ENCODE measurements at places on chromosomes 16 and 17. TPM values are rescaled to one million over a fixed set of nuclear protein-coding genes. Genes with fewer than 3 reads are reported as not detected.

RAMP2 gene
- total RNA-seq, result not detected

AOC2 gene
- total RNA-seq, result 2.6 TPM

NHERF2 gene
- total RNA-seq, result 3.7 TPM

EVPLL gene
- 0.14 TPM for total RNA-seq

GRCh38 chr16:57564571-57565270 is 22.3 kb downstream of the ADGRG5 start:
- DNase-seq, result no peak

DNA sequence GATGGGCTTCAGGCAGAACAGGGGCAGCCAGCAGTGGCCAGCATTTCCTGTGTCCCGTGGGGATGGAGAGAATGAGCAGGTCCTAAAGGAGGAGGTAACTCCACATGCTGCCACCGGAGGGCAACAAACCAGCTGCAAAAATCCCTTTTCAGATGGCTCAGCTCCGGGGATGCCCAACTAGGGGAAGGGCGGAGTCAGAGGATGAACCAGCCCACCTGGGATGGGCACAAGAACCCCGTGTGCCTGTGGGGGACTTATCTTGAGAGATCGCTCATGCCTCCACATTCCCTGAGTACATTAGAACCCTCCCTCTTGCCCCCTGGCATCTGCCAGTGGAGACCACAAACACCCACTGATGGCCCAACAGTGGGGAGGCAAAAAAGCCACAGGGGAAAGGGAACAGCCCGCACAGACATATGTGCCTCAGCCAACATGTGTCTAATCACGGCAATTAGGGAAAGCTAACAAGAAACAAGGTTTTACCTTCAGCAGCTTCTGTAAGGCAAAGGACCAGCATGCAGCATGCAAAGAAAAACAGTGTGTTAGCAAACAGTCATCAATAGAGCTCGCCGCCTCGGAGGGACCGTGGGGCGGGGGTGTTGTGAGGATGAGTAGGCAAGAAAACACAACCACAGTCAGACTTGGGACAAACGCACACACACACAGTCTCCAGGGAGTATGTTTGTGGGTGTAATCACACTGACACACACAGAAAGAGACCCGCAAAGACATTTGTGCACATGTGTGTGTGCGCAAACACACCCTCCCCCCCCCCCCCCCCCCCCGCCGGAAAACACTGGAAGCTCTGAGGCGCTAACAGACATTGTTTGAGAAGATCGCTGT is 64.0 kb downstream of the MYO18A start:
- DNase-seq, result peak; percentile 61

- no peak for DNase-seq
Observed at GRCh38 chr16:86342161-86342834, 168.0 kb upstream of the FOXF1 start.

DNA sequence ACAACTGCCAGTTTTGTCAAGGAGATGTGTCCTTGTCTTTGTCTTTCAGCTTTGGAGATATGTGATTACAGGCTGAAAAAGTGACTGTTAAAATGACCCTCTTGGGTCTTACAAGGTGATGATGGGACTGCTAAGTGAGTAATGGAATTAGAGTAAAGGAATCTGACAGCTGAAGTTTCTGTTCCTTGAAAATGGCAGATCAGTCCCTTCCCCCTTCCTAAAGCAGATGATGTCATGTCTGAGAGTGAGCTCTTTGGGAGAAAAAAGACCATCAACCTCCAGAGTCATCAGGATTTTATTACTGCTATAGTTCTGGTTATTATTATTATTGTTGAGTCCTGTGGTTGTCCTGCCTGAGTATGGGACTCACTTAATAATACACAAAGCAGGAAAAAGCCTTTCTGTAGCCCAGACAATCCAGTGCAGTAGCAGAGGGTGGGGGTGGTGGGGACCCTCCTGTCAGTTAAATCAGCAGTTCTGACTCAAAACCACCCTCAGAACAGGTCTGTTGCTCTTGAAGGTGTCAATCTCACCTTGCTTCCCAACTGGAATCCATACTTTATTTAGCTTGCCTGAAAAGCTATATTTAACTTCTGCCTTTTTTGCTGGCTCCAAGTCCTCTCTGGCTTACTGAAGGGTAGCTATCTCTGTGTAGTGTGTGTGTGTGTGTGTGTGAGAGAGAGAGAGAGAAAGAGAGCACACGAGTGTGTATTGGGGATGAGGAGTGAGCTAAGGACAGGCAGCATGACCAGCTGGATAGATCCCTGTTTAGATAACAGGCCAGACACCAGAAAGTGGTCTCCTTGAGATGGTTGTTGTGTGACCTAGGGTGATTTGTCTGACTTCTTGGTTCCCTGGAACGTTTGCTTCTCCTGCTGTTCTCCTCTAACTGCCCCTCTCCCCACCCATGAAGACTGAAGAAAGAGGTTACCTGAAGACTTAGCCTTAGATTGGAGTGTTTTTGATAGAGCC is 4.9 kb downstream of the HROB start:
- no peak for DNase-seq

DNA sequence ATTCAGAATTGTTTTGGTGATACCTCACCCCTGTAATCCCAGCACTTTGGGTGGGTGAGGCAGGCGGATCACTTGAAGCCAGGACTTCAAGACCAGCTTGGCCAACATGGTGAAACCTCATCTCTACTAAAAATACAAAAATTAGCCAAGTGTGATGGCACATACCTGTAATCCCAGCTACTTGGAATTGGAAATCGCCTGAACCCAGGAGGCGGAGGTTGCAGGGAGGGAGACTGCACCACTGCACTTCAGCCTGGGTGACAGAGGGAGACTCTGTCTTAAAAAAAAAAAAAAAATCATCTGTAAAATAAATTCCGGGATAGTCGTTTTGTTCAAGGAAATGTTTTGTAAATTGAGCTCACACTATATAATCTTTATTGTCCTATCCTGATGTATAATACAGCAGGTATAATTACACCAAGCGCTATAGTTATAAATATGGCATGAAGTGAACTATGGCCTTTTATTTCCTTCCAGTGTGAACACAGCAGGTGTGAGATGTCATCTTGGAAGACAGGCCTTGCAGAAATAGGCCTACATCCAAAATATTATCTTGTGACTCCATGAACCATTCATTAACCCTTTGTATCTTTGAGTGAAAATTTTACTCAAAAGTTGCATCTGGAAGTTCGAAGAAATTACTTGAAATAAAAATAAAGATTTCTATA is 25.4 kb downstream of the PLA2G10 start:
- no peak for DNase-seq

DNA sequence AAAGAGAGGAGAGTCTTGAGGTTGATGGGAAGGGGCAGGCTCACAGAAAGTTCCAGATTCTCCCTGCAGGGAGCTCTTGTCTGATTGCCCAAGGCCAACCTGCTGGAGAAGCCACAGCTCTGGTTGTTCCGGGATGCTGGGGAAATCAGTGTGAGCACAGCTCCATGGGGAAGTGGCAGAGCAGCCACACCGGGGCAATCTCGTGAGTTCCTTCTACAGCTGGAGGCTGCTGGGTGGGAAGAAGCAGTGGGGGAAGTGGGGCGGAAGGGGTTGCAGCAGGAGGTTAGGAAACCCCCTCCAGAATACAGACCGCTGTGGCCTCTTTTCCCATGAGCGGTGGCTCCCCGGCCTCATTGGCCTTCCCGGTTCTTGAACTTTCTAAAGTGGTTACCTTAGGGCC is 34.0 kb downstream of the KIAA0513 start:
- no peak for DNase-seq

GRCh38 chr17:77909236-77909635 is 49.3 kb upstream of the TNRC6C start:
- DNase-seq, result no peak

- no peak for DNase-seq
Observed at GRCh38 chr16:66188917-66189725, 177.4 kb upstream of the CDH5 start.

DNA sequence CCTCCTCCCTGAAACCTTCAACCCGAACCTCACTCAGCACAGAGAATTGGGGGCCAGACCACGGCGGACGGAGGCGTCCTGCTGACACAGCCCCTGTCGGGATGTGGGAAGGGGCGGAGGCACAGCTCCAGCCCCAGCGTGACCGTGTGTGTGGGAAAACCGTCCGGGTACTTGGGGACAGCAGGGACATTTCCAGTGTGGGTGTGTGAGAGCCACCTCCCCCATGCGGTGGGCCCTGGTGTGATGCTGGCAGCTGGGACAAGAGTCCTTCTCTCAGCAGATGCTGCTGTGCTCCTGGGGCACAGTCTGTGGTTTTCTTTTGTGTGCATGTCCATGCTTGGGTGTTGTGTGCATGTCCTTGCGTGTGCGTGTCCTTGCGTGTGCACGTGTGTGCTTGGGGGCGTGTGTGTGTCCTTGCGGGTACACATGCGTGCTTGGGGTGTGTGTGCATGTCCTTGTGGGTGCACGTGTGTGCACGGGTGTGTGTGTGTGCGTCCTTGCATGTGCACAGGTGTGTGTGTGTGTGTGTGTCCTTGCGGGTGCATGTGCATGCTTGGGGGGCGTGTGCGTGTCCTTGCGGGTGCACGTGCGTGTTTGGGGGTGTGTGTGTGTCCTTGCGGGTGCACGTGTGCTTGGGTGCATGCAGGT is 16.9 kb downstream of the CENPX start:
- DNase-seq, result no peak

DNA sequence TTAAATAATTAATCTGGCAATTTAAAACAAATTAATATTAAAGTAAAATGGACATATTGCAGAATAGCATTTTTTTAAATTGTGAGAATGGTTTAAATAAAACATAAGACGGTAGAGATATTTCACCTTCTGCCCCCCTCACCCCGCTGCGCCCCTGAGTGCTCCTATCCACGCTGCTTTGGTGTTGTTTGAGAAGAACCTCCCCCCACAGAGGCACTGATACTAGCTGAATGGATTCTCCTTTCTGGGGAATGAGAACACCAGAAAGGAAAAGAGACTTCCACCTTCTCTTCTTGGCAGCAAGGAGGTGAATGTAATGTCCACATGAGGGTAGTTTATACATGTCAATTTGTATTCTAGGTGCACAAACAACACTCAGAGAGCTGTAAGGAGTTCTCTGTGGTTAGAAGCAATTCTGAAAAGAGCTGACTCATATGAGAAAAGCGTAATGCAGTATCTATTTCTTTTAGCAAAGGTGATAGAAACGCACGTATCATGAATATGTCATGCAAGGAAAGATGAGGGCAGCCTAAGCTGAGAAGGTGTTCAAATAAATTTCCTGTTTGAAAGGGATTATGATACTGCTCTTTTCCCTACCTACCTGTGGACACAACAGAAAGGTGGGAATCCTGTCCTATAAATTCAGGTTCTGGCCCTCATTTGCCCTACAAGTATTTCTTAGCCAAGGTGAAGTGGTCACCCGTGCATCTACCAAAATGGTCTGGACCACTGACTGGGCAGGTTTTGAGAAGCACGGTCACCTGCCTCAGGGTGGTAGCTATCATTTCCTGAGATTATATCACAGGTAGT is 126.9 kb downstream of the PARN start:
- DNase-seq, result no peak

- no peak for DNase-seq
Observed at GRCh38 chr16:4315186-4316107, at the start of gene GLIS2. GLIS2 (plus strand) TSS chr16:4316067; CDS start chr16:4332281, 16,214 bp downstream.

DNA sequence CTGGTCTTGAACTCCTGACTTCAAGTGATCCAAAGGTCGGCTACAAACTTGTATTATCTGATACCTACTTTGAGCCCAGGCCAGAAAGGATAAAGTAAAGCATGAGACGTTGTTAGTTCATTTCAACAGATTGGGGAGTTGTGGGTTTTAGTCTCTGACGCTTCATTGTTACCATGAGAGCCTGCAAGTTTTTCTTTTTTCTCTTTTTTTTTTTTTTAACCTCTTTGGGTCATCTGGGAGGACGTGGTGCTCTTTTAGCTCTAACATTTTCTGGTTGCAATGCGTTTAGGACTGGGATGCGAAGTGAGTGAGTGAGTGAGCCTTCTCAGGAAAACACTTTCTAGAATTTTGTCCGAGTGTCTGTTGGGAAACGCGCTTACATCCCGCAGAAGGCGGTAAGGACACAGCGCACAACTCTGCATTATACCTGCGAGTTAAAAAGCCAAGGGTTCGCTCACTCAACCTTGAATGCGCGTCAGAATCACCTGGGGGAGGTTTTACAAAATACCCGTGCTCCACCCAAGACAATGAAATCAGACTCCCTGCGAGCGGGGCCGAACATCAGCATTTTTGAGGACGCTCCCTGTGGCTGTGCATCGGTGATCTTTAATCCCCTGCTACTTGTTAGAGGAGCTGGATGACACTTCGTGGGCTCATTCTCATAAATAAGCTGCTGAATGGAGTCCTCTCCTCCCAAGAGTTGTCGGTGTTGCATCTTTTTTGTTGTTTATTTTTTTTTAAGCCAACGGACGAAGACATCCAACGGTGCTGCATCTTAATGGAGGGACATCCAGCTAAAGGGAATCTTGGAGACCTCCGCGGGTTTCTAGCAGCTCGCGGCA is 629 bp upstream of the RNF135 start:
- DNase-seq, result peak; percentile 7

DNA sequence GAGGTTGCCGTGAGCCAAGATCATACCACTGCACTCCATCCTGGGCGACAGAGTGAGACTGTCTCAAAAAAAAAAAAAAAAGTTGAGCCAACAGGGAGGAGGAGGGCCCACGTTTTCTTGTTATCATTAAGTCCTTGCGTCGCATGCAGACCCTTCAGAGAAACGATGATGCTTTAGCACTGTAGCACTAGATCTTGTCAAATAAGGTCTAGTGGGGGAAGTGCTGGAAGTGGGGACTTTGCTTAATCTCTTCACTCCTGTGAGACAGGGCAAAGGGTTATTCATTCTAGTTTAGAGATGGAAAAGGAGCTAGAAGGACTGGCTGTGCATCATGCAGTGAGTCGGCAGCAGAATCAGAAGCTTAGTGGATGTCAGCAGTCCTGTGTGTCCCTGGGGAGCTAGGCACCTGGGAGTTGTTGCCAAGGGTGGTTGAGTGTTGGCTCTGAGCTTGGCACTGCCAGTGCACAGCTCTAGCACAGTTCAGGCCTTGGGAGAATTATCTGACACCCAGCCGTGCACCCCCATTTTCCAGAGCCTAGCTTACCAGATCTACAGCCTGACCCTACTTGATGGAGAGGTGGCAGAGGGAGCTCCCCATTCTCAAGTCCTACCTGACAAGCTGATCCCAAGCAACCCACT is 33.4 kb upstream of the TBX2 start:
- no peak for DNase-seq

- DNase-seq, result peak; percentile 28
Observed at GRCh38 chr17:57599271-57600045, 145.6 kb downstream of the CCDC182 start.

GRCh38 chr17:74778960-74779359 is 2.8 kb upstream of the NAT9 start:
- no peak for DNase-seq

DNA sequence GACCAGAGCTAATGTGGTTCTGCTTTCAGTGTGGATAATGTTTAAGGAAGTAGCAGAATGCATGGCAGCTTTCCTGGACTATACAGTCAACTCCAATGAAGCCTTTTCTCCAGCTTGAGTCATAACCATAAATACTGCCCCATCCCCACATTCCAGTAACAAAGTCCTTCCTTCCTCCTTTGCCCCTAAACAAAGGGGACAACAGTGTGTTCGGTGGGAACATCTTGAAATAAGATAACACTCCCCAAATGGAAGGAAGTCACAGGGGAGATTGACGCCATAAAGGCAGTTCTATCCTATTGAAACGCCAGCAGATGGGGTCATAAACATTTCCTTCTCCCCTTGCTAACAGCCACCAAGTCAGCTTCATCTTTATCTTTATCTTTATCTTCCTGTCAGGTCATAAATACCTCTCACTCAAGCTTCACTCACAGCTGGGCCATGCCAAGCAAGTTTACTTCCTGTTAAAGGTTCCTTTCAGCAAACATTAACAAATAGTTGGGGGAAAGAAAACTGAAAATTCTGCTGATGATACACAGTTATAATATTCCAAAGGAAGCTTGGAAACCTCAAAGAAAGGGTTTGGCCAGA is 136.7 kb downstream of the SNX11 start:
- DNase-seq, result no peak

- no peak for DNase-seq
Observed at GRCh38 chr16:85088570-85089199, 23.6 kb downstream of the CIBAR2 start.

All from activated naive CD8-positive, alpha-beta T cell treated with anti-CD3 and anti-CD28 coated beads for 36 hours (primary cell).